ENCODE measurements at places on chromosomes 1 and 21.

GRCh38 chr1:219340796-219341195 is 167.1 kb downstream of the LYPLAL1 start:
- DNase-seq, result no peak

GRCh38 chr1:29290414-29290985 is 54.2 kb downstream of the PTPRU start:
- no peak for DNase-seq

DNA sequence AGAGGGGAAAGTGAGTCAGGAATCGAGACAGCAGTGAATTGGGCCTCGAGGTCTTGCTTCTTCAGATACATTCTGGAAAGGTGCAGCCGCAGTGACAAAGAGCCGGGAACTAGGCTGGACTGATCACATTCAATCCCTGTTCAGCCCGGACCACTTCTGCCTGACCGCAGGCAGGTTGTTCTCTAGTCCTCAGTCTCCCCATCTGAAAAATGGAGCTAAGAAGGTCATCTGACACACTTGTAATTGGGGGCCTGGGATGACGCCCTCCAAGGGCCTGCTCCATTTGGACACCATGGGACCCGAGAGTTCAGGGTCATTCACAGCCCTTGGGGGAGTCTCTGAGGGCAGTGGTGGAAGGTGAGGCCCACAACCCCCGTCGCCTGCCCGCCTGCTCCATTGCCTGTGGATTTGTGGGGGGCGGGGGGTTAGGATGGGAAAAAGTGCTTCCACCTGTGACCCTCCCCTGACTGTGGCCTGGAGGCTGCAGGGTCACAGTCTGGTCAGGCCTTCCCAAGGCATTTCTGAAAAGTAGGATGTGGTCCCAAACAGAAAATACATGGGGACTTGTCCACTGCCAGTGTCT is 87.9 kb upstream of the CSF3R start:
- no peak for DNase-seq

GRCh38 chr1:46132529-46133180 is at the start of gene PIK3R3:
Gene PIK3R3, minus strand, starts transcription at chr1:46132629. Its CDS starts 677 bp downstream, at chr1:46131952.
- peak; percentile 81 for DNase-seq

GRCh38 chr1:207054491-207054890 is 1.4 kb downstream of the PFKFB2 start:
- DNase-seq, result no peak

DNA sequence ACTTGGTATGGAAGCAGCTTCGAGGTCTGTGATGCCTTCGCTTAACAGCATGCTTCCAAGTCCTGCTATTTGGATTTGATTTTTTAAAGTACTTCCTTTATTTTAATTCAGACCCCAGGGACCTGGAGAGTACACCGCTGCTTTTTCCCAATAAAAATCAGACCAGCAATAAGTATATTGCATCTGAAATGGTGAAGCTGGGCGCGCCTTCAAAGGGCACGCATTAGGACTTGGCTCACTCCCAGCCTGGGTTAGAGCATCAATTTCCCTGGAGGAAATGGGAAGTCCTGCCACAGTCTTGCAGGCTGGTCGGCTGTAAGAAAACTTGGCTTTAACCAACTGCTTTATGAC is 325.1 kb downstream of the RRAGC start:
- DNase-seq, result no peak

GRCh38 chr21:15520811-15521643 is 208.8 kb upstream of the USP25 start:
- no peak for DNase-seq

GRCh38 chr1:29029667-29030066 is 94.0 kb downstream of the TMEM200B start:
- DNase-seq, result no peak

DNA sequence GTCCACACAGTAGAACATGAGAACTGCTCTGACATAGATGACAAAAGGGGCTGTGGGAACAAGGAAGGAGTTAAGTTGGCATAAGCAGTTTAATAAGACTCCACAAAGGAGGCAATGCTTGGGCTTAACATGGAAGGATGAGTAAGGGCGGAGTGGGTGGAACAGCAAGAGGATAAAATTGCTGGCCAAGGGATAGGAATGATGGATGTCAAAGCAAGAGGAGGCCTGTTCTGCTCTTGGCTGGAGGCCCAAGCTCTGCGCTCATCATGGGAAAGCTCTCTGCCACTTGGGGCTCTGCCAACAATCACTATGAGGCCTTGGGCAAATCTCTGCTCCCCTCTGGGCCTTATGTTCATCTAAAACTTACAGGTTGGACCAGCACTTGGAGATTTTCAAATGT is 98.3 kb upstream of the CAMK1G start:
- DNase-seq, result no peak

GRCh38 chr1:184972315-184973055 is 1.8 kb downstream of the NIBAN1 start:
- no peak for DNase-seq

- no peak for DNase-seq
Observed at GRCh38 chr1:5312862-5313261, 658.5 kb downstream of the AJAP1 start.

DNA sequence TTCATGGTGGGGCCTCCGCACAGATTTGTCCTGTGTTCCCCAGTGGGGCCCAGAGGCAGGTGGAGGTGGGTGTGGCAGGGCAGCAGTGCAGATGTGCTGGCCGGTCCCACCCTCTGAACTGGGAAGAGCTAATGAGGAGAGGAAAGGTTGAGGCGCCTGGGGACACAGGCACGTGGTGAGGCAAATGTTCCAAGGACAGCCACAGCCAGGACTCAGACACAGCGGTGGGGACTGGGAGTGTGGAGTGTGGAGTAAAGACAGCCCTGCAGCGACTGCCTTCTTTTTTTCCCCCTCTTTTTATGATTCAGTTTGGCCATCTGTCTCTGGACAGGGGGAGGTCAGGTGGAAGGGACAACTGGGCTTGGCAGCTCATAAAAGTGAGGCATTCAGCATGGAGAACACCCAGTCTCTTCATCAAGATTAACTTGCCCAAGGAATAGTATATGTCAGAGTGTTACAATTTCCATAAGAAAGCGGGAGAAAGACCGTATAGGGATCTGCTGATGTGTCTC is 104.2 kb upstream of the GCLM start:
- DNase-seq, result no peak

DNA sequence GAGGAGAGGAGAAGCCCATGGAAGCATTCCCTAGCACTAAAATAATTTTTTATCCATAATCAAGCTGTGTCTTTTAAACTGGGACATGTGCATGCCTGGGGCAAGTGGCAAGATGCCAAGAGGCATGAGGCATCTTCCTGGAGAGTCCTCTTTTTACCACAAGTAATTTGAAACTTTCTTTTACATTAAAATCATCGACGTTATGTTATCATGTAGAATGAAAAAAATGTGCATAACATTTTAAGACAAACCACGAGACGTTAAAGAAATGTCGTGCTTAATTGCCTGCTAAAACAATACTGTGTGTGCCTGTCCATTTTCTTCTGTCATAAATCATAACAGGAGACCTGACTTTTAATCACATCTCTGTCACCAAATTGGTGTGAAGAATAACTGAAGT is 1.5 kb downstream of the STYXL2 start:
- DNase-seq, result no peak

- no peak for DNase-seq
Observed at GRCh38 chr1:204127597-204128242, 24.1 kb downstream of the ETNK2 start.

GRCh38 chr1:223334156-223334555 is 29.8 kb downstream of the SUSD4 start:
- no peak for DNase-seq

- DNase-seq, result no peak
Observed at GRCh38 chr1:115251856-115252255, 86.2 kb downstream of the NGF start.

GRCh38 chr1:243179720-243180119 is 75.4 kb downstream of the CEP170 start:
- no peak for DNase-seq

DNA sequence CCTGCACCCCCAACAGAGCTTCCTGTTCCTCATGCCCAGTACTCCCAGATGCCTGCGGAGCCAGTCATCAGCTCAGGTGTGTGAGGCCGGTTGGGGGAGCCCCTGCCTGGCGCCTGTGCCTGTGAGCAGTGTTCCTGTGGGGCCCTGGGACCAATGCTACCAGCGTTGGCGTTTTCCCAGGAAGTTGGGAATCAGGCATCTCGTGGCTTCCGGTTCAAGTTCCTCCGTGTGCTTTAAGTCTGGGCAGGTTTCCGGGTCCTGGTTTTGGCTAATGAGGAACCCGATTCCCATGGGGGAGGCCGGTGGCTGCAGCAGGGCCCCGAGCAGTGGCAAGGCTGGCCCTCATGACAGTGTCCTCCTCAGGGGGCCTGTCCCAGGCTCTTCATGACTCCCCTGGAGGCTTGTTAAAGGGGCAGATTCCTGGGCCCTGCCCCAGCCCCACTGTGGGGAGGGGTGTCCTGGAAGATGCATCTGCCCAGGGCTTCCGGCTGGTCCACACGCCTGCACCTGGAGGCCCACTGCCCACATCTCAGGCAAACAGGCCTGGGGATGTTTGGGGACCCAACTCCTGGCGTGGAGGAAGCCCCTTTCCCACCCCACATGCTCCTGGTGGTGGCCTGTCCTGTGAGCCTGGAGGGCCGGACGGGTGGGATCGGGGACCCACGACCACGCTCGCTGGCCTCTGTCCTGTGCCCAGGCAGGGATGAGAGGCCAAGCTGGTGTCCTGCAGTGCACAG is 26.2 kb downstream of the TP73 start:
- DNase-seq, result no peak

- no peak for DNase-seq
Observed at GRCh38 chr1:60697204-60697994, 385.0 kb upstream of the NFIA start.

- no peak for DNase-seq
Observed at GRCh38 chr1:33277488-33278084, 21.3 kb downstream of the ZNF362 start.

- DNase-seq, result no peak
Observed at GRCh38 chr1:184082541-184083415, 31.2 kb downstream of the TSEN15 start.

GRCh38 chr1:96362623-96363022 is 359.0 kb upstream of the PTBP2 start:
- no peak for DNase-seq

- no peak for DNase-seq
Observed at GRCh38 chr1:10728595-10729410, 67.6 kb downstream of the CASZ1 start.

GRCh38 chr1:31765041-31765467 is 914 bp upstream of the ADGRB2 start:
- no peak for DNase-seq
